ENCODE measurements at places on chromosomes 3 and 15.

DNA sequence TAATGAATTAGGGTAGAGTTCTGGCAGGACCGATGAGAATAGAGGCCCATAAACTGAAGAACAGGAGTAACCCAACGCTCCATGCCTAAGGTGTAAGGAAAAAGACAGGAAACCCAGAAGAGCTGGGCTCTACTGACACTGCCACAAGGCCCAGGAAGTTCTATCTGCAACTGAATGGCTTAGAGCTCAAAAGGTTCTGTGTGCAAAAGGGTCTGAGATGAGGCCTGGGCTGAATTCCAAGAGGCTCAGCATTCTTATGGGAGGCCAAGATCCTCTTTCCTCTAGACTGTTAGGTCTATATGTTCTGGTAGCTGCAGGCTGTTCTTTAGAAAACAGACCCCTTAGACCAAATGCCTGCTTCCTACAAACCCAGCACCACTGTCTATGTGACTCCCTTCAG lies 30.5 kb upstream of the PRSS50 start:
- no peak for DNase-seq

DNA sequence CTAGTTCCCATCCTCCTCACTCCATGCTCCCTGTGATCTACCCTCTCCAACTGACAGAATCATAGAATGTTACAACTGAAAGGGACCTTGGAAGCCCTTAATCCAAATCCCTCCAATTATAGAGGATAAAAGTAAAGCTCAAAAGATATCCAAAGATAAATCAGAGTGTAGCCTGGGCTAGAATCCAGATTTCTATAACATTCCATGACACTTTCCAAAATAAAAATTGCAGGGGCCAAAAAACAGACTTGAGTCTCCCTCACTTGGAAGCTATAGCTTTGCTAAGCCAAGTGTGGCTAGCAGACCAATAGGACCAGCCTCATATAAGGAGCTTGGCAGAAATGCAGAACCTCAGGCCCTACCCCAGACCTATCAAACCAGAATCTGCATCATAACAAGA lies 148.1 kb downstream of the NTRK3 start:
- DNase-seq = no peak

- DNase-seq = no peak
Measured at GRCh38 chr3:126549861-126550487, 8.8 kb downstream of the C3orf22 start.

DNA sequence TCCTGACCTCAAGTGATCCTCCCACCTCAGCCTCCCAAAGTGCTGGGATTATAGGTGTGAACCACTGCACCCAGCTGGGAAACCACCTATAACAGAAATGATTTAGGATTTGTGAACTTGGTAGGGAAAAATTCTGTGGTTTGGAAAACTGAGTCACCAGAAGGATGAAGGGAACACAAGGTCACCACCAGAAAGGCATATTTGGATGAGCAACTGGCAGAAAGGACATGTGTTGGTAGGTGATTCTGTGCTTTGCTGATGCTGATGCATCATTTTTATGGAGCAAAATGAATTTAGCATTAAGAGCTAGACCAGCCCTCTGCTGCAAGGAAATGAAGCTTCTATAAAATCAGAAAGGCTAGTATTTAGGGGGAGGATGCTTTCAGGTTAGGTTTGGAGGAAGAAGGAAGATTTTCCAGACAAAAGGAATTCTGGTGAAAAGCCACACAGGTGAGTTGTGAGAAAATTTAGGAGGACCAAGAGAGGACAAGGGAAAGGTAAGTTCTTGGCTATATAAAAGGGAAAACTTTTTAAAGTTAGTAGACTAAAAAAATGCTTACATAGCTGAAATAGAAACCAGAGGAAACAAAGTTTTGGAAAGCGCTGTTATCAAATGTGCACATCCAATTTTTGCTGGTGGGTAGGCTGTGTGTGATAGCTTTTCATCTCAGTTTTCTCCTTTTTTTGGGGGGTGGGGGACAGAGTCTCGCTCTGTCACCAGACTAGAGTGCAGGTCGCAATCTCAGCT lies 3.6 kb downstream of the PXK start:
- no peak for DNase-seq

DNA sequence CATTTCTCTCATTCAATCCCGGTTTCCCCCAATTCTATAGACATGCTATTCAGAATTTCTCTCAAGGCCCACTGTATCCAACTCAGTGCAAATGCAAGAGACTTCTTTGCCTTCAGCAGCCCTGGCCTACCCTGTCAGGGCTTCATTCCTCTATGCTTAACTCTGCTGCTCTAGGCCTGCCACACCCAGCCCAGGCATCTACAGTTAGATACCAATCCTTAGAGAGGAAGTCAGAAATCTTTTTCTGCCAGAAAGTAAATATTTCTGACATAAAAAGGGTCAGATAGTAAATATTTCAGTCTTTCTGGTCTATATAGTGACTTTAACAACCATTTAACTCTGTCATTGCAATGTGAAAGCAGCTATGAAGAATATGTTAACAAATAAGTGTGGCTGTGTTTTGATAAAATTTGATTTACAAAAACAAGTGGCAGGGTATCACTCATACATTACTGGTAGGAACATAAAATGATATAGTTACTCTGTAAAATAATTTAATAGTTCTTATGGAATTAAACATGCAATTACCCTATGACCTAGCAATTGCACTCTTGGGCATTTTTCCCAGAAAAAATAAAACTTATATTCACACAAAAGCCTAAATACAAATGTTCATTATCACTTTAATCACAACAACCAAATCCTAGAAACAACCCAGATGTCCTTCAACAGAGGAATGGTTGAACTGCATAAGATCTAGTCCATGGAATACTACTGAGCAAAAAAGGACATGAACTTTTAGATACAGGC lies 942.0 kb downstream of the SQOR start:
- no peak for DNase-seq

GRCh38 chr3:85074003-85074402 lies 115.2 kb downstream of the CADM2 start:
- no peak for DNase-seq

DNA sequence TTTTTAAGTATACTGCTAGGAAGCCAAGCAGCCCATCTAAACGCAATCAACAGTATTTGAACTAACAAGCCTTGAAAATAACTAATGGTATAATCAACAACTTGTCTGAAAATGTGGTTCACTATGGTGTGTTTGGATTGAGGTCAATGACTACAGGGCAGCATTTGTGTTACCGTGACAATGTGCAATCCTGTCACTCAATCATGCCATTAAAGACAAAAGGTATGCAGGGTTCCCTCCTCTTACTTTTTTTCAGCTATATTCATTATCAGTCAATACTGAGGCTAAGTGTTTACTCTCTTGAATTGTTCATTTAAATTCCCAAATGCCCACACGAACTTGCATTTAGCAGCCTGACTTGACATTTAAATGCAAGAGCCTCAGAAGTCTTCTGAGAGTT lies 1099.3 kb upstream of the EPHA6 start:
- no peak for DNase-seq

- no peak for DNase-seq
Measured at GRCh38 chr3:170233530-170233929, 11.3 kb downstream of the PRKCI start.

- no peak for DNase-seq
Measured at GRCh38 chr15:99763827-99764226, 30.6 kb upstream of the LYSMD4 start.

DNA sequence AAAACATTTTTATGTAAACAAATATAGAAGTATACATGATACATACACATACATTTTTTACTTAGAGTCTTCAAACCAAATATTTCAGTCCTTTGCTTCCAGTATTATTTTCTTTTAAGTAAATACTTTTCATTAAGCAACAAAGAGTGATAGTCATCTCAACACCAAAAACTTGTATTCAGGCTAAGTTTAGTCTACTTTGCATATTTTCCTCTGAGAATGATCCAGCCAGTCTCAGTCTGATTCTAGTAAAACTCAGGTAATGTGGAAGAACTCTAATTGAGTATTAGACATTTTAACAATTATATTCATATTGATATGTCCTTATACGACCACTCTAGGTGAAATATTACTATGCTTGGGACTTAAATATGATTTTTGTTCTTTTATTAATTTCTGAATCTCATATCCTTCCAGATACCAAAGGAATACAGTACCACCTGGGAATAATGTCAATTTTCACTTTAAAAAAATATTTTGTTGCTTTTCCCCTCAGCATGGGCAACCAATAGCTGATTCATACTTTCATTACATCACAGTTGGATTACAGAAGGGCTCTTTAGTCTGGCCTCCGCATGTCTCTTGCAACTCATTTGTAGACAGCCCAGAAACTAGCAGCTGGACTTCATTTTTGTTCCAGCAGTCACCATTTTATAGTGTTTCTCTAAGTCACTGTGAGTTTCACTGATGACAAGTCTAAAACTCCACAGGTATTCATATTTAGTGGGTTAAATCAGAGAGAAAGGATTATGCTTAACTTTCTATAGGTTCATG lies 390.4 kb downstream of the ZBTB20 start:
- DNase-seq = no peak
